Right renal pelvis (tissue), 4 donors: ENCODE measurements at places on chromosomes 7 and 10. TPM values are rescaled to one million over a fixed set of nuclear protein-coding genes. Genes with fewer than 3 reads are reported as not detected.

The FMC1 gene
- polyA plus RNA-seq = 21.7 TPM

The MSS51 gene
- 3.1 TPM for polyA plus RNA-seq

The KDM7A gene
- polyA plus RNA-seq = 11.7 TPM

The OIT3 gene
- polyA plus RNA-seq = 3.0 TPM

The PLPP4 gene
- polyA plus RNA-seq = 4.7 TPM

The STMP1 gene
- polyA plus RNA-seq = 98.6 TPM

The SPRN gene
- polyA plus RNA-seq = 4.8 TPM

The MYL7 gene
- polyA plus RNA-seq = 0.75 TPM

The PON1 gene
- polyA plus RNA-seq = 0.37 TPM

The LRMDA gene
- 19.1 TPM for polyA plus RNA-seq

DNA sequence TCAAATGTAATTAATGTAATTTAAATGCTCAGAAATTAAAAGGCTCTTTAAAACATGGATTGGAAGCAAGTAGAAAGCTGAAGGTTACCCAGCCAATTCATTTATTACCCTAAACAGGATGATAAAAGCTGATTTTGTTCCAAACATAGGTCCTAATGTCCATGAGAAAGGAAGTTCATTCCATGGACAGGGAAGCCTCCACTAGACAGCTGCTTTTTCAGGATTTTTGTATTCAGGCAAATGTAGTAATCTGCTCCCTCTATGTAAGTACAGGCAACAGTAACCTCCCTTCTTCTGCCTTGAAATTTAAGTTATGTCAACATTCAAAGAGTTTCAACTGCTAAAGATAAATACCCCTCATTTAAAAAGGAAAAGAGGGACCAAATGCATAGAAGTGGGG lies 123.0 kb upstream of the WNT16 start:
- no peak for DNase-seq

DNA sequence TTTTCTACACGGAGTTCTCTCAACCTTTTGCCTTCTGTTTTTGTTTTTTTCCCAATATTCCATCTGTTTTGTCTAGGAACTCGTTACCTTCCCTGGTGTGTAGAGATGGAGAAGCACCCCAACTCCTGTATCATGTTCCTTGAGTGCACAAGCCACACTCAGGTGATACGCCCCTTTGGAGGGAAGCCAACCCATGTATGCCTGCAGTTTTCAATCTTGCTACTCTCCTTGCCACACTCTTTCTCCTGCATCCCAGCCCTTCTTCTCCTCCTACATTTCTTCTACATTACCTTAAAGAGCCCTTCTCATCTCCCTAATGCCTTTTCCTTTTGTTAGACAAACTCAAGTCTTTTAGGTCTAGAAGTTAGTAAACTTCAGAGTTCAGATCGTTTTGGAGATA lies 10.2 kb upstream of the SP4 start:
- DNase-seq = no peak

DNA sequence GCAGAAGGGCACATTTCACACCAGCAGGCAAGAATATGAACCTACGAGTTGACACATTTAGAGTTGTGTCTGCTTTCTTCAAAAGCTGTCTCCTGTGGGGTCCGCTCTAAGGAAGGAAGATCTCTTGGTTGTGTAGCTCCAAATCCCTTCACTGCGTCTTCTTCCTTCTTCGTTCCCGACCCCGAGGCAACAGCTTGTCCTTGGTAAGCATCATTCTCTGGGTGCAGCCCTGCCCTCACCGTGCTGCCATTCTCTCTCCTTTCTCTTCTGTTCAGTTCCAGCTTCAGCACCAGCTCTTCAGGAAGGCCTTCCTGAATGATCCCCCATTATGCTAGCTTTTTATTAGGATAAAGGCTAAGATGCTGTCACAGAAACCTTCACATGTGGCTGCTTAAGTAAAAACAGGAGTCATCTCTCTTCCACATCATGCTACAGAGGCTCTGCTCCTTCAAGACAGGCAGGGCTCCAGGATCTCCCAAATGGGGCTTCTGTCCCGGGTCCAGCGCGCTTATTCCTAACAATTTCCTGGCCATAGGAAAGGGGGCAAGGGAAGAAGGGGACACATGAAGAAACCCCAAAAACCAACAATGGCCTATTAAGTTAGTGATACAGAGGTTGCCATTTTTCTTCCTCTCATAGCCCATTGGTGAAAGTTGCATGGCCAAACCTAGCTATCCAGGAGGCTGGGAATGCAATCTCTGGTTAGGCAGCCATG lies 52.2 kb upstream of the SHH start:
- DNase-seq = no peak

DNA sequence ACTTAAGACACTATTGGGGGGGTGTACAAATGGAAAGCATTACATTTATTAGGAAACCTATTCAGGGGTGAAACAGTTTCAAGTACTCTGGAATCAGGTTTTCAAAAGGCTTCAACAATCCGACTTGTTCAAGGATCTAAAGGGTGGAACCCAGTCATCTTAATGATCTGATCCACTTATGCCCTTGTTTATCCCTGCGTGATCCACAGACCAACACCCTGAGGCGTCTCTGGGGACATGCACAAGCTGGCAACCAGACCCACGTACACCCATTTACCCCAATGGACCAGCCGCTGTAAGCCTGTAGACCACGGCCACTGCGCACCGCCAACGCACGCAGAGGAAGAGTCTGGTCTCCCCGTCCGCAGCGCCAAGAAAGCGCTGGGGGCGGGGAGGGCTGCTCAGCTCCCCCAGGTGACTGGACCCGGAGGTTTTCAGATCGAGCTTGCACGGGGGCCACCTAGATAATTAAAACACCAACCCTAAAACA lies 13.4 kb downstream of the HNRNPF start:
- DNase-seq = no peak

- DNase-seq = no peak
Observed at GRCh38 chr10:95441547-95441923, 119.6 kb downstream of the SORBS1 start.

DNA sequence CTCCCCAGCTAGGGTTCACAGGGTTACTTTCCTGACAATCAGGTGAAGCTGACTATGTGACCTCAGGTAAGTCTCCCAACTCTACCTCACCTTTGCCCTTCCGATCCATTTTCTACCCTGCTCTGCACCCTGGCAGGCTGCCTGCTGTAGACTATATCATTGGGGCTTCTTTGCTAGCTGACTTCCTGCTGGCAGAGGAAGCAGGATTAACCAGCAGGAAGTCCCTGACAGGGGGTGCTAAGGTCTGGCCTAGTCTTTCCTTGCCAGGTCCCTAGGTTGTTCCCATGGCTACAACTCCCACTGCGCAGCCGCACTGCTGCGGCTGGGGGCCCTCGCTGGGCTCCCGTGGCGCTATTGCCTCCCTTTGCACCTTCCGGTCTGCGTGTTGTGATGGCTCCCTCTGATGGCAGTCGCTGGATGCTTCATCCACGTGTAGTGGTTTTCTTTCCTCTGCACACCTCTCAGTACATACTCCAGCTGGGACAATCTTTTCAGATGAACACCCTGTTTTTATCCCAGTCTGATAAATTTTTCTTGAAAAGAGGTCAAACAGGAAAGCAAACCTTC lies 365.9 kb downstream of the REEP3 start:
- DNase-seq = no peak

DNA sequence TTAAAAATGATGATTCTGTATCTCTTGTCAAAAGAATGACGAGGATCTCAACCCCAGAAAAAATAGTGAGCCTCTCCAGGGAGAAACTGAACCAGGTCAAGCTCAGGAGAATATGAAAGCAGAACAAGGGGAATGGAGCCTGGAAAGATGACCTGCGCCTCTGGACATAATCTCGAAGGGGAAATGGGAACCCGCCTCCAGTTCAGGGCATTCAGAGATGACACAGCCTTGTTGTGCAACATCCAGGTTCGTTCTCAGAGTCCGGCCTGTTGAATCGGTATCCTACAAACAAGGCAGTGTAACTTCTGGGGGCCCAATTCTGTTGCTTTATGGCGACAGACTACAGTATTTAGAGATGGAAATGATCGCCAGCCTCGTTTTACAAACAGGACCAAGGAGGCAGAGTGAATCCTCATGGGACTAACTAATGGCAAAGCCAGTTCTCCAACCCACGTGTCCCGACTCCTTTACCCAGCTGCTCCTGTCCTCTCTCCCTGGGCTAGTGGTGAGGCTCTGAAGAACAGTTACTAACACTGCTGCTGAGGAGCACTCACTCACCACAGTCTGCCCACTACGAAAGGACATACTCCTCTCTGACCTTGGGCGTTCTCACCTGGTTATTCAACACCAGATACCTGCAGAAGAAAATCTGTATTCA lies 67.6 kb downstream of the JAZF1 start:
- no peak for DNase-seq

- DNase-seq = no peak
Observed at GRCh38 chr10:84200537-84201243, 6.4 kb downstream of the CDHR1 start.

GRCh38 chr7:73921623-73922528 lies 60.9 kb downstream of the TMEM270 start:
- DNase-seq = no peak

- no peak for DNase-seq
Observed at GRCh38 chr10:92047215-92047614, 123.6 kb downstream of the BTAF1 start.

- DNase-seq = no peak
Observed at GRCh38 chr10:105023211-105024111, 382.4 kb downstream of the SORCS3 start.

GRCh38 chr7:82044497-82045080 lies 274.7 kb upstream of the HGF start:
- DNase-seq = peak; percentile 15

DNA sequence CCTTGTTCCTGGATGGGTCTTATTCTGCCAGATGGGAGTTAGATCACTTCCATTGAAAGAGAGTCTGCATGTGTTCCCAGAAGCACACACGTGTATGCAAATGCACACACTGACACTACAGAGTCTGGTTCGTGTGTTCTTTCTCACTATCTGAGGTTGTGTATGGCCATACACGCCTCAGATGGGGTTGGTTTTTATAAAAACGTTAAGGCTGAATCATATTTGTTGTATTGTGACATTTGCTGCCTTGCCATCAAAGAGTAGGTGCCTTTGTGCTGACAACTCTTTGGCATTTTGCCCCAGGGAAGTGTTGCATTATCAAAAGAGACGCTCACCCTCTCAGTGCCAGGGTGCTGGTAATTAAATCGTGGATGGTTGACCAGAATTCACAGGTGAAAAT lies 37.7 kb upstream of the HDAC9 start:
- no peak for DNase-seq

- no peak for DNase-seq
Observed at GRCh38 chr10:62514079-62514693, 140.0 kb downstream of the ZNF365 start.
